ENCODE measurements at places on chromosomes 16 and 17. TPM values are rescaled to one million over a fixed set of nuclear protein-coding genes. Genes with fewer than 3 reads are reported as not detected.

Gene AOC2
- total RNA-seq = 2.0 TPM

- no peak for DNase-seq
These were observed 76.9 kb upstream of the CLEC18A start for GRCh38 chr16:69874271-69874670.

- DNase-seq = no peak
These were observed 3.1 kb upstream of the MED11 start for GRCh38 chr17:4728124-4728523.

- DNase-seq = no peak
These were observed 1.8 kb downstream of the RUNDC3A start for GRCh38 chr17:44310188-44310587.

- DNase-seq = no peak
These were observed 596 bp downstream of the PROCA1 start for GRCh38 chr17:28710861-28711722.

- DNase-seq = no peak
These were observed 77.4 kb downstream of the CDH13 start for GRCh38 chr16:82703871-82704768.

- no peak for DNase-seq
These were observed 332.0 kb downstream of the CBLN1 start for GRCh38 chr16:48949636-48950035.

- DNase-seq = no peak
These were observed 63.0 kb downstream of the NUP93 start for GRCh38 chr16:56792967-56793366.

Gene MT4
- total RNA-seq = not detected

DNA sequence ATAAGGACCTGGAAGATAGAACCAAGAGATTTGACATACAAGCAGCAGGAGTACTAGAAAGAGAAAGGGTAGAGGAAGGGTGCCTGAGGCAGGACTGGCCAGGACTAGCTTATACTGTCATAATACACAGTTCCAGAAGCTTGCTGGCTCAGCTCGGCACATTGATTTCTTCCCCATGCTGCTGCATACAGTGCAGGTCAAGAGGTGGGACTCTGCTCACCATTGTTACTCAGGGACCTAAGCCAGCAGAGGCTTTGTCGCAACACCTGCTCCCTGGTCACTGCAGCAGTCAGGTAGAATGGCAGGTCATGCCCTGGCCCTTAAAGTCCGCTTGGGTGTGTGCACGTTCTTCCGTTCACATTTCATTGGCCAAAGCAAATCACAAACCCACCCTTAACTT, 32.8 kb downstream of the LDHD start:
- no peak for DNase-seq

Gene GFAP
- not detected for total RNA-seq

Gene SPATA32
- total RNA-seq = not detected

GRCh38 chr17:44820631-44821212, 9.4 kb downstream of the GJC1 start:
- peak; percentile 68 for DNase-seq

- DNase-seq = no peak
These were observed 37.8 kb downstream of the BCO1 start for GRCh38 chr16:81276323-81276722.

DNA sequence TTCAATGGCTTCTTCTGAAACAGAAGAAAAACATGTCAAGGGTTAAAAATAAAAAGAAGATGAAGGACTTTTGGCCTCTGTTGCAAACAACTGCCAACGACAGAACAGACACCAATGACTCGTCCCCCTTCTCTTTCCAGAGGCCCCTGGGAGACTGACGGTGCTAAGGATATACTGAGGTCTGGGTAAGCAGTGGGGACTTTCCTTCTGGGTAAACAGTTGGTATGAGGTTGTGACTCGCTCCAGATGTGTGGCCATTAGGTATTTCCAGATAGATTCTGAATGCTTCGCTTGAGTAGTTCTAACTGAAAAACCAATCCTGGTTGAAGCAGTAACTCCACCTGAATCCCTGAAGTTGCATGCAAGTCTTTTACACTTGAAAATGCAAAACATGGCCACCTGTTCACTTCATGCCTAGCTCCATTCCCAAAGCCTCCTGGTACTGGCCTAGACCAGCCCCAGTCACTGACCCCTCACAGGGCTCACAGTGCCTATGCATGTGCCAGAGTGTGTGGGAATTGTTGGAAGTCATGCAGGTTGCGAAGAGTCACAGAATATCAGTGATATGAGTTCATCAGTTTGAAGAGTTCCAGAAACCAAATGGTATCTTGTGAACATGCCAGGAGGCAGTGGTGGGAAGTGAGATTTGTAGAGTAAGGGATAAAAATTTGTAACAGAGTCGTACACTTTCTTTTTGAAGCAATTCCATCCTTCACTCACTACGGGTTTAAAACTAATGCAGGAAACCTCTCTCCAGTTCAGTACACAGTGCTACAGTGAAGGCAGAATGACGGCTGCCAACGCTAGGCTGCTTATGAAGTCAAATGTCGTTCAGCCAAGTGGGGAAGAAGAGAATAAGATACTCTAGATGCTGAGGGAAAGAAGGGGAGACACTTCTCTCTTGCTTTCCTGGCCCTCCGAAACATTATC, 217.8 kb downstream of the ZFHX3 start:
- no peak for DNase-seq

Gene KRTAP9-2
- total RNA-seq = not detected

GRCh38 chr16:82945420-82946101, 318.8 kb downstream of the CDH13 start:
- peak; percentile 68 for DNase-seq

GRCh38 chr17:81513753-81514488, 1.3 kb upstream of the ACTG1 start:
- DNase-seq = no peak

- DNase-seq = no peak
These were observed at the start of gene NOL3 for GRCh38 chr16:67170168-67170948. NOL3 (plus strand) TSS chr16:67170538.

GRCh38 chr16:11726008-11726407, 16.6 kb downstream of the TXNDC11 start:
- DNase-seq = no peak

DNA sequence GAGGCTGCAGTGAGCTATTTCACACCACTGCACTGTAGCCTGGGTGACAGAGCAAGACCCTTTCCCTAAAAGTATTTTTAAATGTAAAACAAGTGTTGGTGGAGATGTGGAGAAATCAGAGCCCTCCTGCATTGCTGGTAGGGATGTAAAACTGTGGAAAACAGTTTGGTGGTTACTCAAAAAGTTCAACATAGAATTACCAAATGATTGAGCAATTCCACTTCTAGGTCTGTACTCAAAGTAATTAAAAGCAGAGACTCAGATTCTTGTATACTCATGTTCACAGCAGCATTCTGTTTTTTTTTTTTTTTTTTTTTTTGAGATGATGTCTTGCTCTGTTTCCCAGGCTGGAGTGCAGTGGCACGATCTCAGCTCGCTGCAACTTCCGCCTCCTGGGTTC, 141.8 kb downstream of the PITPNC1 start:
- DNase-seq = no peak

- DNase-seq = no peak
These were observed 42.3 kb downstream of the TBX4 start for GRCh38 chr17:61494325-61495160.

DNA sequence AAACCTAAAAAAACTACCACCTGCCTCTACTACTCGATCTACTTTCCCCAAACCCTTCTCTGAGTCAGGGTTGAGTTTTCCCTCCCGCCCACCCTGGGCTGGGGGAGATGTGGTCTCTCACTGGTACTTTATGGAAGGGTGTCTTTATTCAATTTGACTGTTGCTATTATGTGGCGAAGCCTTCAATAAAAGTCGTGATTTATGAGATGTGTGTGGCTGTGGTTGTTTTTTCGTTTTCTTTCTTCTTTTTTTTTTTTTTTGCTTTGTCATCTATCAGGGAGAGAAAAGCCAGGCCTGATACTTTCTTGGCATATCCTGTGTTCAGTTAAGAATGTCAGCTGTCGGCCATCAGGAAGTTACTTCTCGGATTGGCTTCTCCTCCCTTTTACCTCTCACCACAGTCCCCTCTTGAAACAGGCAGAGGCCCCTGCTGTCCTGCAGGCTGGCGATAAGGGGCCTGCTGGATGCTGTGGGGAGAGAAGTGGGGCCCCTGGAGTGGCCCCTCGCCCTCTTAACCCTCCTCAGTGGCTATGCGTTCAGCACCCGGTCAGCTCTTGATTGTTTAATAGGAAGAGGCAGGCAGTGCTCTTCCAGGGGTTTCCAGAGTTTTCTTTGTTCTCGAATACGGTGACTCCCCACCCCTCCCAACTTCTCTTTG, 123.0 kb downstream of the MSI2 start:
- no peak for DNase-seq

GRCh38 chr17:20033415-20033814, 24.3 kb downstream of the SPECC1 start:
- no peak for DNase-seq

GRCh38 chr16:50520451-50521245, 27.5 kb upstream of the NKD1 start:
- DNase-seq = no peak

GRCh38 chr16:5526826-5527225, 429.2 kb upstream of the EEF2KMT start:
- no peak for DNase-seq

GRCh38 chr16:29675811-29676643, 3.0 kb upstream of the QPRT start:
- DNase-seq = no peak

DNA sequence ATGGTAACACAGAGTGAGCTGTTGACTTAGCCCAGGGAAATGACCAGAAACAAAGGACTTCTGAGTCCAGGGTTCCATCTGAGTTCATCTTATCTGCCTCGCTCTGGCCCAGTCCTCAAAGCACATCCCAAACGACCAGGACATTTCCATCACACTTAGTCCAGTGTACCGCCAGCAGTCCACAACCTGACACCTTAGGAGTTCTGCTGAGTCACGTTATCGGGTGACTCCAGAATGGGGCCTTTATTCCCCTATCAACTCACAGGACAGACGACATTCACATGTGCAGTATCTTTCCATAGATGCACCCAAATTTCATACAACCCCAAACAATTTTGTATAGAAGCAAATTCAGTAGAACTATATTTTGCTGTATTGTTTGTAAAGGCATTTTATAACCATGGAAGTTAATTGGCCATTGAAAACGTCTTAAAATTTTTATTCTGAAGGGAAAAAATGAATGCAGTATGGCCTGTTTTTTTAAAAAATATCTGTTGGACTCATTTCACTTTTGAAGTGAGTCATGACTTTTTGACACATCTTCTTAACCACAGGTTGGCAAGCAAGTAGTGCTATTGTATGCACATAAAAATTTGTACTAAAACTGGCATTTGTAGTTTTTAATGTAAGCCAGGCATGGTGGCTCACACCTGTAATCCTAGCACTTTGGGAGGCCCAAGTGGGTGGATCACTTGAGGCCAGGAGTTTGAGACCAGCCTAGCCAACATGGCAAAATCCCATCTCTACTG, 46.3 kb downstream of the ZNF18 start:
- DNase-seq = no peak

DNA sequence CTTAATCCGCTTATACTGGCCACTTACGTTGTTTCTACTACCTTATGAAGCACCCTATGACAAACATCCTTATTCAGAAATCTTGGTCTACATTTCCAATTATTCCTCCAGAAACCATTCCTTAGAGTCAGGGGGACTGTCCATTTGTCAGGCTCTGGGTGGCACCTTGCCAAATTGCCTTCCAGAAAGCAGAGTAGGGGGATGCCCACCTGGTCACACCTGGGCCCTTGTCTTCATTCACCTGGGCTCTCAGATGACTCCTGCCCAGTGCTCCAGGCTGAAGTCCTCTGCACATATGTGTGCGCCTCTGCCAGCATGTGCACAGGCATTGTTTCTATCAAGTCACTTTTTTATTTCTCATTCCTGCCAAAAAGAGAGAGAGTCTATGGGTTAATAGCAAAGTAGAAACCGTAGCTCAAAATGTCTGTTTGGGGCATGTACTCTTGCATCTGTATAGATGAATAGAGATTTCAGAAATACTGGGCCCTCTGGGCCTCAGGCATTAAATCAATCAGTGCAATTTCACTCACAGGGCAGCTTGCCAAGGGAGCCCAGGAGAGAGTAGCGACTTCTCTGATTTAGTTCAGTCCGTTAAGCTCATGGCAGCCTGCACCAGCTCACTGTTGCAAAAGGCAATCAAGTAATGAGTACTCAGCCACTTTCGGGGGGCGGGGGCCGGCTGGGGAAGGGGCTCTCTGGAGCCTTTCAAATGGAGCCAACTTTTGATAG, 104.7 kb downstream of the SOCS1 start:
- DNase-seq = no peak

GRCh38 chr17:9324864-9325263, 250.8 kb downstream of the STX8 start:
- no peak for DNase-seq

DNA sequence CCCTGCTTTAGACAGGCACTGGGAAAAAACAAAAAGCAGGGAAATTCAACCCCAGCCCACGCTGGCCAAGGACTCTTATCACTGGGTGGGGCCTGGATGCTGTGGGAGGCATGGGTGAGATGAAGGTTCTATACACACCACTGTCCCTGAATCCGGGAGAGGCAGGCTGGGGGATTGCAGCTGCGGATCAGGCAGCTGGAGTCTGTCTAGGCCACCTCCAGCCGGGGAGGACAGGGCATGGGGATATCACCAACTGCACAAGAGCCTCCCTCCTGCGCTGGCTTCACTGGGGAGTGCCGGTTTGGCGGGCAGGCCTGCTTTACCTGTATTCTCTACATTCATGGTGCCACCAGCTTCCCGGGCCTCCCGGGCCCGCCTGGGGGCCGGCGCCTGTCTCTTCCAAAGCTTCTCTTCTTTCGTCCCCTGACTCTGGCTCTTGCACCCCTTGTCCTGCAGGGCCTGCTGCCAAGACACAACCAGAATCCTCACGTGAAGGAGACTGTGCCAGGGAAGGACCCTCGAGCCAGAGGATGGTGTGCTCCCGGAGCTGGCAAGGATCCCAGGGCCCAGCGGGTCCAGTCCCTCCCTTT, 13.9 kb downstream of the KIFC3 start:
- no peak for DNase-seq

Gene LPO
- not detected for total RNA-seq

Gene C16orf92
- total RNA-seq = not detected

DNA sequence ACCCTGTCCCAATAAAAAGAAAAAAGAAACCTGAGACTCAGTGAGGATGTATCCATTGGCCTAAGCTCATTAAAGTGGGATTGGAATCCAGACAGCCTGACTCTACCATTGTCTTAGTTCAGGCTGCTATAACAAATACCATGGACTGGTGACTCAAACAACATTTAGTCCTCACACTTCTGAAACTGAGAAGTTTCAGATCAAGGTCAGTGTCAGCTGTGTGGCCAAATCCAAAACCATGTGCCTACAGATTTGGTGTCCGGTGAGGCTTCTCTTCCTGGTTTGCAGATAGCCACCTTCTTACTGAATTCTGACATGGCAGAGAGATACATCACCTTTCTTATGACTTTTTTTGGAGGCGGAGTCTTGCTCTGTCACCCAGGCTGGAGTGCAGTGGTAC, 53.3 kb upstream of the KDM8 start:
- no peak for DNase-seq

GRCh38 chr17:61474235-61474927, 22.2 kb downstream of the TBX4 start:
- no peak for DNase-seq

Gene KCTD19
- total RNA-seq = not detected

- DNase-seq = no peak
These were observed 6.0 kb upstream of the EVPL start for GRCh38 chr17:76033139-76033538.

GRCh38 chr16:17273142-17273561, 197.6 kb downstream of the XYLT1 start:
- DNase-seq = no peak

Gene KCNG4
- total RNA-seq = not detected

- no peak for DNase-seq
These were observed 55.0 kb downstream of the AMFR start for GRCh38 chr16:56370185-56370874.

Data from glomerular endothelial cell (primary cell).